Renal cortex interstitium (tissue), 15 donors: ENCODE measurements at places on chromosomes 16 and 17.

- DNase-seq, result no peak
Measured at GRCh38 chr16:9112844-9113186, 21.4 kb downstream of the HAPSTR1 start.

DNA sequence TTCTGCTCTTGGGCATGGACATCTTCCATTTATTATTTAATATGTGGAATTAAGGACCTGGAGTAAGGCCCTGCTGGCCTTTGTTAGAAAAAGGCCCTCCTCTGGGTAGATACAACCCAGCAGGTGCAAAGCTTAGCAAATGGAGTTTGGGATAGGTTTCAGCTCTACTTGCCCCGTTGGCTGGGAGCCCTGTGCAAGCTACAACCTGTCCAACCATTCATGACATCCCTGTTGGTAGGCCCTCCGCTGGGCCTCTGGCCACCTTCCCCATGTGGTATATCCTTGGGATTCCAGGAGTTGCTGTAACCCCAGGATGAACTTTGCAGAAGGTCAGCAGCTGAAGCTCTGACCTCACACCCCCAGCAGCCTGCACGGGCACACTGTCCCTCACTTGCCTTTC lies 6.4 kb downstream of the NGFR start:
- DNase-seq, result no peak

DNA sequence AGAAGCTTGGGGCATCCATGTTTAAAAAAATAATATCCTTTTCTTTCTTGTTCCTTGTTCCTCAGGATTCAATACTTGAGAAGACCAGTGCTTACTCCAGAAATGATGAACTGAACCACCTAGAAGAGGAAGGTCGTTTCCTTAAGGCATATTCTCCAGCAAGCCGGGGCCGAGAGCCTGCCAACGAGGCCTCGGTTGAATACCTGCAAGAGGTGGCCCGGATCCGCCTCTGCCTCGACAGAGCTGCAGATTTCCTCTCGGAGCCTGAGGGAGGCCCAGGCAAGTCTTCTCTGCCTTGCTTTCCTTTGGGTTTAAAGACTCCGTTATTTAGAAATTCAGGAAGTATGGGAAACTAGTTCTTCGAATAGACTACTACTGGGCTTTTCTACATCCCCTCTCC lies 42.5 kb upstream of the ENDOV start:
- no peak for DNase-seq

- no peak for DNase-seq
Measured at GRCh38 chr17:1227917-1228780, 42.1 kb upstream of the BHLHA9 start.

GRCh38 chr17:45003877-45004276 lies 35.8 kb upstream of the C1QL1 start:
- DNase-seq, result no peak
